ENCODE measurements at places on chromosomes 3 and 15.

- no peak for DNase-seq
Measured at GRCh38 chr3:127238602-127239001, 45.7 kb downstream of the PRR23E start.

GRCh38 chr3:33718595-33718907, 497 bp upstream of the CLASP2 start:
- DNase-seq: no peak

DNA sequence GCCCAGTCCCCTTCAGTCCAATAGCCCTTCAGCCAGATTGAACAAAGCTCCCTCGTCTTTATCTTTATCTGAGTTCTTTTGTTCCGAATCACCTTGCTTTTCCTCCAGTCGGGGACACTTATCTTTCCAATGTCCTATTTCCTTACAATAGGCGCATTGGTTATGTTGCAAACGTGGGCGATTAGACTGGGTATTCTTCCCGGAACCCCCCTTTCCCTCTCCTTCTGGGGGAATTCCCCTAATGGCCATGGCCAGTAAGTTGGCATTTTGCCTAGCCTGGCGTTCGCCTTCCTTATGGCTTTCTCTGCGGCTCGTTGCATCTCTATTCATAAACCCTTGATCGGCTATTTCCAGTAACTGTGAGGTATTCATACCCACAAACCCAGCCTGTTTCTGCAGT, 82.2 kb upstream of the VEPH1 start:
- DNase-seq: no peak

DNA sequence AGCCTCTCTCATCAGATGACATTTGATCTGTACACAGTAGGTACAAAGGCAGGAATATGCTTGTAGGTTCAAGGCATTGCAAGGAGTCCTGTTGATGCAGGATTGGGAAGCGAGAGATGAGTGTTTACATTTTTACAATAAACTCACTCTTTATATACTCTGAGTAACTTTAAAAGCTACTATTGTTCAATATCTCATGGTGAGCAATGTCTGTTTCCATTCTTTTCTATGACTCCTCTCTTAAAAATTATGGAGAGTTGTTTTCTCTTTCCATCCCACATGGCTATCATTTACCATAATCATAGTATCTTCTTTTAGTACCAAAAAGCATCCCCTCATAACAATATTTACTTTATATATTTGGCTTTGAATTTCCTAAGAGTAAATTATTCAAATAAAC, 314.0 kb upstream of the CDIN1 start:
- no peak for DNase-seq

DNA sequence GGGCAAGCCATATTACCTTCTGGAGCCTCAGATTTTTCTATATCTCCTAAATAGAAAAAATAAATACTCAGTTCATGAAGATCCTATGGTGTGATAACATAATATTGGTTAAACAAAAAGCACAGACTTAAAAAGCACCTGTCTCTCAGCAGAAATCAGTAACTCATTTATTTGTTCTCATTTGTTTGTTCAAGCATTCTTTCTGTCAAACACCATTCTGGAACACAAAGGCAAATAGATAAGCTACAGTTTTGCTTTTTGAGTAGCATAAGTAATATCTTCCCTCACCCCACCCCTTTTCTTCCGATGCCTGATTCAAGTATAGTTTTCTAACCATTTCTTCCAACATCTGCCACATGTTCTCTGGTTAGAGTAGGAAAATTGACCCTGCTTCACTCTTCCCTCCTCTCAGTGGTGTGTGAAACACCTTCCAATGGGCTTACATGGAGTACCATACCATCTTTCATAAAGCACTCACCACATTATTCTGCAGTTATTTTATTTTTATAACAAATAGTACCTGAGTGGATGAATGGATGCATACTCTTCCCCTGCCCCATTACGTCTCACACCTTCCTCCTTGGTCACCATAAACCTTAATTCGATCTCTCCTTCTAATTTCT, 8.4 kb upstream of the IL1RAP start:
- no peak for DNase-seq

GRCh38 chr3:12946649-12947316, 105.4 kb upstream of the RPL32 start:
- DNase-seq: no peak

GRCh38 chr3:52175416-52176179, 21.4 kb upstream of the POC1A start:
- DNase-seq: no peak

DNA sequence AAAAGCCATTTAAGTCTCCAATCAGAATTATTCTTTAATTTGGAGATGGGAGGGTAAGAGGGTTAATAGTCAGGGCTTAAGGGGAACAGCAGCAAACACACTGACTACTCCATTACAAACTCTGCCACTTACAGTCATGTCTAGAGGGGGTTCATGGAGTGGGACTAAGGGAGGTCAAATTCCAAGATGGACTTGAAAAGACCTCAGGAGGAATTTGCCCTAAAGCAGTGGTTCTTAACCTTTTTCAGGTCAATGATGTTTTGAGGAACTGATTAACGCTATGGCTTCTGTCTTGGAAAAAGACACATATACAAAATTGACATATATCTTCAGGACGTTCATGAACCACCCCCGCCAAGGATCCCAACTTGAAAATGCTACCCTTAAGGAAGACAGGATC, 13.9 kb downstream of the GOLIM4 start:
- DNase-seq: no peak

- DNase-seq: no peak
Measured at GRCh38 chr3:126542340-126543241, 16.1 kb downstream of the C3orf22 start.

GRCh38 chr3:186178412-186178811, 69.5 kb upstream of the ETV5 start:
- DNase-seq: no peak
